SJCRH30 (cell line): ENCODE measurements at places on chromosomes 16 and 17. TPM values are rescaled to one million over a fixed set of nuclear protein-coding genes. Genes with fewer than 3 reads are reported as not detected.

- no peaks in the 10 kb centered on the region for H3K27me3 ChIP-seq
- no peak for DNase-seq
- H3K4me3 ChIP-seq: no peak overlapping the region
- H3K27ac ChIP-seq: no peak overlapping the region
These were observed 44.1 kb downstream of the CYB5D2 start for GRCh38 chr17:4187076-4187475.

- DNase-seq: peak; percentile 63
- H3K36me3 ChIP-seq: no peaks in the 10 kb centered on the region
- no peak overlapping the region for H3K27ac ChIP-seq
- 0 out of 2 replicates have a peak, but pooled peaks cover 5% of the 10 kb centered on the region for H3K4me1 ChIP-seq
- H3K4me3 ChIP-seq: no peak overlapping the region
- H3K27me3 ChIP-seq: no peaks in the 10 kb centered on the region
These were observed 106.3 kb upstream of the HSBP1 start for GRCh38 chr16:83701494-83701893.

- H3K4me1 ChIP-seq: 0 out of 2 replicates have a peak, but pooled peaks cover 2% of the 10 kb centered on the region
- peak within 1 kb of the TSS; percentile 61 for H3K4me3 ChIP-seq
- no peaks in the 10 kb centered on the region for H3K36me3 ChIP-seq
- H3K27me3 ChIP-seq: no peaks in the 10 kb centered on the region
These were observed at the start of gene ACE for GRCh38 chr17:63476854-63477479. ACE (plus strand) TSS chr17:63477061; CDS start chr17:63477095, 34 bp downstream.

- H3K4me3 ChIP-seq: no peak overlapping the region
- peaks cover 17% of the 10 kb centered on the region for H3K4me1 ChIP-seq
- DNase-seq: no peak
- H3K27me3 ChIP-seq: no peaks in the 10 kb centered on the region
These were observed 20.1 kb downstream of the WSCD1 start for GRCh38 chr17:6090253-6090652.

GRCh38 chr17:67602974-67603373 lies 114.8 kb upstream of the NOL11 start:
- no peaks in the 10 kb centered on the region for H3K36me3 ChIP-seq
- no peak overlapping the region for H3K4me3 ChIP-seq
- DNase-seq: peak; percentile 27
- no peaks in the 10 kb centered on the region for H3K27me3 ChIP-seq
- no peaks in the 10 kb centered on the region for H3K4me1 ChIP-seq

DNA sequence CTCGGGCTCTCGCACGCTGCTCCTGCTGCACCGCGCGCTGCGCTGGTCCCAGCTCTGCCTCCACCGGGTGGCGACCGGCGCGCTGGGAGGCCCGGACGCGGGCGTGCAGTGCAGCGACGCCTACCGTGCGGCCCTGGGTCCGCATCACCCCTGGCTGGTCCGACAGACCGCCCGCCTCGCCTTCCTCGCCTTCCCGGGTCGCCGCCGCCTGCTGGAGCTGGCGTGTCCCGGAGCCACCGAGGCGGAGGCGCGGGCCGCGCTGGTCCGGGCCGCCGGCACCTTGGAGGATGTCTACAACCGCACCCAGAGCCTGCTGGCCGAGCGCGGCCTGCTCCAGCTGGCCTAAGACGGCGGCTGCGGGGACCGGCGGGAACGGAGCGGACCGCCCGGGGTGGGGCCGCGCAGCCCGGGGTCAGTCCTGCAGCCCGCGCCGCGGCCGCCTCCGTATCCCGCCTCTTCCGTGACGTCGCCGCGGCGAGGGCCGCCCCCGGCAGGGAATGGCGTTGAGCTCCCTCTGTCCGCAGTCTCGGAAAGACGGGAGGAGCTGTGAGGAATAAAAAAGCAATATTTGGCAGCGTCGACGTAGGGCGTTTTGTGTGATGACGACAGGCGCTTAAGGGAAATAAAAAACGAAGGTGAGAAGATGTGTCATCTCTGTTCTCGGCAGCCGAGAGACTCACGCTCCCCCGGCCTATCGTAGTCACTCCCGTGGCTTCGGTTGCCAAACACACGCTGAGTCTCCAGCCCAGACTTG lies 1.4 kb downstream of the GLTPD2 start:
- no peaks in the 10 kb centered on the region for H3K36me3 ChIP-seq
- peak overlapping the region; percentile 57; the same call in 1 of the 2 replicates for H3K27ac ChIP-seq
- peaks cover 16% of the 10 kb centered on the region for H3K4me1 ChIP-seq
- DNase-seq: peak; percentile 70

DNA sequence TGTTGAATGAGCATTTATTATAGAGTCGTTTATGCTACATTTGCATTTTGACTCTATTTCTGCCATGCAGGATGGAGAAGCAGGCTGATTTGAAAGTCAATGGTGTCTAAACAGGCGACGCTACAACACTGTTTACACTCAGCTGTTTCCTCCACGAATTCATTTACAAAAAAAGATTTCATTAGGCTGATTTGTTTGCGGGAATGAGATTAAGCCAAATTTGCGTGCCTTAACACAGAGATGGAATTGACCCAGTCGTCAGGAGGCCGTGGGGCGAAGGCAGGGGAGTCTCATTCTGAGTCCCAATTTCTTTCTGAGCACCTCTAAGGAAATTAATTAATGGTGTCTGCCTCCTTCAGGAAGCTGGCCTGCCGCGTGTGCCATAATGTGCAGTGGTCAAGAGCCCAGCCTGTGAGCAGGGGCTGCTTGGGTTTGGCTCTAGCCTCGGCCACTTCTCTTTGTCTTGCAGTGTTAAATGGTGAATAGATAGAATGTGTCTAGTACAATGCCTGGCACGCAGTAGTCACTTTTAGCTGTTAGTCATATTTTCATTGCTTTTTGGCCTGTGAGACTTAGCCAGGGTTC lies 88.6 kb upstream of the NKD1 start:
- no peak overlapping the region for H3K4me3 ChIP-seq
- H3K27ac ChIP-seq: no peak overlapping the region
- H3K36me3 ChIP-seq: no peaks in the 10 kb centered on the region
- H3K27me3 ChIP-seq: peaks cover 36% of the 10 kb centered on the region

Gene ANKFN1
- total RNA-seq: 0.53 and 1.0 TPM in 2 replicates

Gene MGRN1
- 11.6 and 13.8 TPM in 2 replicates for total RNA-seq

Gene MYBBP1A
- 37.0 and 40.3 TPM in 2 replicates for total RNA-seq

Gene HIC1
- 0.13 and 0.18 TPM in 2 replicates for total RNA-seq

Gene OTOP3
- total RNA-seq: not detected in 2 replicates

Gene WSCD1
- total RNA-seq: 99.1 and 101 TPM in 2 replicates

Gene SP2
- total RNA-seq: 3.7 and 3.9 TPM in 2 replicates

Gene IGF2BP1
- total RNA-seq: 114 TPM in 2 replicates

Gene IRX5
- total RNA-seq: 8.3 and 11.4 TPM in 2 replicates

Gene CSH2
- total RNA-seq: not detected in 2 replicates
